ENCODE measurements at places on chromosomes 7 and 10.

DNA sequence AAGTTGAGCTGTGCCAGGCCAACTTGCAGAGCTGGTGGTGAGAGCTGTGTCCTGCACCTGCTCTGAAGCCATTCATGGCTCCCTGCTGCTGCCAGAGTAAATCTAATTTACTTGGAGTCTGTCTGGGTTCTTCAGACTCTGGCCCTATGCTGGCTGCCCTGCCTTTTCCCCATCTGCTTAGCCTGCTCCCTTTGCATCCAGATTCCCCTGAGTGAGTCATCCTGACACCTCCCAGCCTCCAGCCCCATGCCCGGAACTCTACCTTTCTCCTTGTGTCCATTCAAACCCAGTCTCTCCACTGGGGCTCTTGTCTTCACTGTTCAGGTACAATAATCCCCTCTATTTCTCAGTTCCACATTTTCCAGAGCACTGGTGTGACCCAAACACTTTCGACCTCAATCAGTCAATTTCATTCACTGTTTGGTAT lies 434.4 kb upstream of the ZMIZ1 start:
- no peak for DNase-seq

GRCh38 chr7:108650467-108650866 lies 80.8 kb downstream of the DNAJB9 start:
- no peak for DNase-seq

- no peak for DNase-seq
Measured at GRCh38 chr7:139284252-139284896, 53.3 kb downstream of the UBN2 start.

DNA sequence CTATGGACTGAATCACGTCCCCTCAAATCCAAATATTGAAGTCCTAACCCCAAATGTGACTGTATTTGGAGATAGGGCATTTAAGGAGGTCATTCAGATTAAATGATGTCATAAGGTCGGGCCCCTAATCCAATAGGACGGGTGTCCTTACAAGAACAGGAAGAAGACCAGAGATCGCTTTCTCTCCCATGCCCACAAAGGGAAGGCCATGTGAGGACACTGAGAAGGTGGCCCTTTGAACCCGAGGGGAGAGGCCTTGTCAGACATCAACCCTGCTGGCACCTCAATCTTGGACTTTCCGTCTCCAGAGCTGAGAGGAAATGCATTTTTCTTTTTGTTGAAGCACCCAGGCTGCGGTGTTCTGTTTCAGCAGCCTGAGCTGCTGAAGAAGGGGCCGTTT lies 72.3 kb upstream of the KLF6 start:
- DNase-seq: no peak

DNA sequence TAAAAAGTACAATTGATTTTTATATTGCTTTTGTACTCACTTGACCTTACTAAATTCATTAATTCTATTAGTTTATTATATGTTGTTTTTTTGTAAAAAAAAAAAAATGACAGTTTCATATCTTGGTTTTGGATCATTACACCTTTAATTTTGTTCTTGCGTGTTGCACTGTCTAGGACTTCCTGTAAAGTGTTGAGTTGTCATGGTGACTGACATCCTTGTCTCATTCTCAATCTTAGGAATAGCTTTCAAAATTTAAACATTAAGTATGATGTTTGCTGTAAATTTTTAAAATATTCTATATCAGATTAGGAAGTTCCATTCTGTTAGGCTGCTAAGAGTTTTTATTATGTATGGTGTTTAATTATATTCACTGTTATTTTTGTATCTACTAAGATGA lies 139.1 kb downstream of the ARHGAP12 start:
- no peak for DNase-seq

DNA sequence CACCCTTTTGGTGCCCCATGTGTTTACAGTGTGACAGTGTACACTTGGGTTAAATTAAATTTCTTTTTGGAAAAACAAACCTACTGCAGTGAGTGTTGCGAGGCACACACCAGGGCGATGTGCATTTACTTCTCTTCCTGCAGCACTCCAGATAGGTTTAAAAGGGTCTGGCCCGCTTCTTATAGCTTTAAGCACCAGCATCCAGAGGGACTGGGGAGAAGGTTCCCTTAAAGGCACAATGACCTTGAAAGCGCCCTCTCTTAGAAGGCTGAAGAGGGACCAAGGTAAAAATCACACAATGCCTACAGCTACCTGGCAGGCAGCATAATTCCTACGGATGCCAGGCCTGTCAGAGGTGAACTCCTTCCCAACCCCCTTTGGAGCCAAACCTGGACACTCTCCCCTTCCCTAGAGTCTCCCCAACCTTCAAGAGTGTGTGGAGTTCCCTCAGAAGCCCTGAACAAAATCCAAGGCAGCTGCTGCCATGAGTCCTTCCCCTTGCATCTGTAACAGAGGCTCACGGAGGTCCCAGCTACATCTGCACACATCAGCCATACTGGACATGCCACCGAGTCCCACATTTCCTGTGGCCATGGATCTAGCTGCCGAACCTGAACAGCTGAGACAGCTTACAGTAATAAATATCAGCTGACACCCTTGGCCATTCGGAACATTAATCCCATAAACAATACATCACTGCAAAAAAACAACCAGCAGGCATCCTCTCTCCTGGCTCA lies 33.2 kb downstream of the TRIM8 start:
- no peak for DNase-seq

GRCh38 chr7:36272211-36272566 lies 117.5 kb upstream of the ANLN start:
- DNase-seq: no peak

- no peak for DNase-seq
Measured at GRCh38 chr7:100475549-100475948, 3.5 kb downstream of the TSC22D4 start.

DNA sequence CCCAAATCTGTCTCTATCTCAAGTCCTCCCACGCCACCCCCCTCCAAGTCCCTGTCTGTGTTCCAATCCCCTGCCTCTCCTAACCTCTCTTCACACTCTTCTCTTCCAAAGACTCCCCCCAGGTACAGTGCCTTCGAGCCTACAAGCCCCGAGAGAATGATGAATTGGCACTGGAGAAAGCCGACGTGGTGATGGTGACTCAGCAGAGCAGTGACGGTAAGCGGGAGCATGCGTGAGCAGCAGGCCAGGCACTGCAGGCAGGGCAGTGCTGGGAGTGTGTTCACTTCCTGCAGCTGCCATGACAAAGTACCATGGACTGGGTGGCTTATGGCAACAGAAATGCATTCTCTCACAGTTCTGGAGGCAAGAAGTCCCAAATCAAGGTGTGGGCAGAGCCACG lies 23.4 kb downstream of the ARHGEF5 start:
- DNase-seq: no peak
